Hematopoietic multipotent progenitor cell treated with erythropoietin and hydrocortisone succinate and interleukin-3 and kit ligand, for 8 days (in vitro differentiated cells): ENCODE measurements at places on chromosomes 11 and 22.
A peak's percentile ranks its signal among the peaks of the same experiment; 100 is the strongest.

GRCh38 chr11:44823006-44823405, 96.2 kb downstream of the TSPAN18 start:
- peak; percentile 29 for DNase-seq

DNA sequence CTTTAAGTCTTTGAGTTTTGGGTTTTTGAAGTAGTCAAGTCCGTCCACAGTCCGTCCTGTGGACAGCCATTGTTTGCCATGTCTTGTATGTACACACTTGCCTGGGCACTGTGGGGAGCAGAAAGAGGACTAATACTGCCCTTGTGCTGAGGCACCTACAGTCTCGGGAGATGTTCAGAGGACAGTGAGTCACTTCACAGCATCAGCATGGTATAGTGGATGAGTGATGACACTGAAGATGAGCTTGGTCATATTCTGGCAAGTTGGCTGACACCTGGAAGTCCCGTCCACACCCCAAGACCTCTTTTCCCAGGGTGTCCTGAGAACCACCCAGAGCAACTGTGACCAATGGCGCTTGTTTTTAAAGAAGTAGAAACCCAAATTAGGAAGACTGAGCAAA, 29.2 kb downstream of the NF2 start:
- no peak for DNase-seq

DNA sequence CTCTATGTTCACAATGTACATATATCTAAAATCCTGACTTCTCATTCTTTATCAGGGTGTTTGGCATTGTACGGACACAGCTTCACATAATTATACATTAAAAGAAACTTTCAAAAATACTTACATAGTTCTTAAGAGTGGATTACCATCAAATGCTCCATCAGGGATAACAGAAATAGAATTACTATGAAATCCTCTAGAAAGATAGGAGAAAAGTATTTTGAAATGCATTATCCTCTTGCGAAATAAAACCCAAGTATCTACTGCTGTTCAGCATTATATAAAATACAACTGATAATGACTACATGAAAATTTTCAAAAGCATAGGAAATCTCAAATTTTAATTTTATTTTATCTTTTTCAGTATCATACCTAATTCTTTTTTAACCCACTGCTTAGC, 17.8 kb upstream of the CCDC34 start:
- no peak for DNase-seq

DNA sequence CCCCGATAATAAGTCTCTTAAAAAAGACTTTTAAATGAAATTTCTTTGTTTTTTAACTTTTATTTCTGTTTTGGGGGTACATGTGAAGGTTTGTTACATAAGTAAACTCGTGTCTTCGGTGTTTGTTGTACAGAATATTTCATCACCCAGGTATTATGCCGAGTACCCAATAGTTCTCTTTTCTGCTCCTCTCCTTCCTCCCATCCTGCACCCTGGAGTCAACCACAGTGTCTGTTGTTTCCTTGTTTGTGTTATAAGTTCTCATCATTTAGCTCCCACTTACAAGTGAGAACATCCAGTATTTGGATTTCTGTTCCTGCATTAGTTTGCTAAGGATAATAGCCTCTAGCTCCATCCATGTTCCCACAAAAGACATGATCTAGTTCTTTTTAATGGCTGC, 1.6 kb upstream of the GSTP1 start:
- DNase-seq: no peak

DNA sequence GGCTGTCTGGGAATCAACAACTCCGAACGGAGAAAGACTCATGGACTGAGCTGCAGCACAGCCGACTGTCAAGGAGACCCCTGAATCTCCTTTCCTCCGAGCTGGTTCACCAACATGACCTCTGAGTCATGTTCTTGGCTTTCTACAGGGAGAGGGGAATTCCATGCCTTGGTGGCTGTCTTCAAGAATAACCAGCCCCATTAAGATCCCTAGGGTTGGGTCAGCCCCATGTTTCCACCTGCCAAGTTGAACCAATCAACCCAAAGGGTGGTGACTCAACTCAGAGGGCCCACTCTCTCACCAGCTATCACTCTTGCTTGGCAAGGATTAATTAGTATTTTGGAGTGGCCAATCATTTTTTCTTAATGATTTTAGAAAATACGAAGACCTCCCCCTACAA, 28.3 kb upstream of the IGSF22 start:
- no peak for DNase-seq

DNA sequence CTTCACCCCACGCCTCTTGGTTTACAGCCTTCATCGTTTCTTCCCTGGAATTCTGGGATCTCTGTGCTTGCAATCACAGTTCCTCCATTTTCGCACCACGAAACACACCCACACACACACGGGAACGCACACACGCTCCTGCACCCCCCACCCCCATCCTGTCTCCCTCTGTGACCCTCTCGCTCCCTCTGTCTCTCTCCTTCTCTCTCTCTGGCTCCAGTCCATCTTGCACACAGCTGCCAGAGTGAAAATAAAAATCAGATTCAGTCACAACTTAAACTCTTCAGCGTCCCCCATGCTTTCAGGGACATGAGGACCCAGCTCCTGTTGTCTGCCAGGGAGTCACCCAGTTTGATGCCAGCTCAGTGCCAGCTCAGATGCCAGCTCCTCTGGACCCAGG, 3.0 kb downstream of the GAL start:
- no peak for DNase-seq

- no peak for DNase-seq
These were observed 882 bp downstream of the CYB5R2 start for GRCh38 chr11:7672276-7672959.

DNA sequence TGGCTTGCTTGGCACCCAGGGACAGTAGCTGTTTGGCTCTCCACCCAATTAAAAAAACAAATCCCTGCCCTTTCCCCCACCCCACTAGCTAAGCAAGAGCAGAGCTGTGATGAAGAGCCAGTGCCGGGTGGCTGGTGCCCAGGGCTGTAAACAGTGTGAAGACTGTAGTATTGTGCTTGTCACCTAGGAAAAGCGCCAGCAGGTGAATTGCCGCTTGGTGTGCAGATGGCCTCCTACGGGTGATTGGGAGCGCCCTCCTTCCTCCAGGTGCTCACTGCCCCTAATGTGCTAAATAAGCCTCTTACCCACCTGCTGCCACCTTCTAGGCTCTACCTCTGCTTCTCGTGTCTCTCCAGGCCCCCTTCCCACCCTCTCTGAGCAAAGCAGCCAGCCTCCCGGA, 18.4 kb upstream of the RAPSN start:
- DNase-seq: no peak

DNA sequence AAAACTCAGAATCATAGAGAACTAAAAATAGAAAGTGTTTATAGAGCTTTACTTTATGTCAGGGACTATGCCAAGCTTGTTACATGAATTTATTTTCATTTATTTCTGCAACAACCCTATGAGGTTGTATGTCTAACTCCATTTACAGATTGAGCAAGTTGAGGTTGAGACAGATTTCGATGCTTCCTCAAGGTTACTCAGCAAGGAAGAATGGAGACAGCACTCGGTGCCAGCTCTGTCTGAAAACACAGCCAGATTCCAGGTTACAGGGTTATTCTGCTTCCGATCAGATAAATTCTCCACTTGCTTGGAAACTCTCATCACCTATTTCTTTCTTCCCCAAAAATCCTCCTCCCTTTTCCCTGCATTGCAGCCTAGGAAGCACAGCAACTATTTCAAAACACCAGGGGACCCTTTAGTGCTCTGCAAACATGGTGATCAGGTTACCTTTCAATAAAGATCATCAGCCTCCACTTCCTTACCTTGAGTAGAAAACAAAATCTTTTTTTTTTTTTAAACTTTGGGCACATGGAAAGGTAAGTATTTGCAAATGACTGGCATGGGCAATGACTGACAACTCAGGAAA, 7.0 kb downstream of the MMP3 start:
- no peak for DNase-seq

DNA sequence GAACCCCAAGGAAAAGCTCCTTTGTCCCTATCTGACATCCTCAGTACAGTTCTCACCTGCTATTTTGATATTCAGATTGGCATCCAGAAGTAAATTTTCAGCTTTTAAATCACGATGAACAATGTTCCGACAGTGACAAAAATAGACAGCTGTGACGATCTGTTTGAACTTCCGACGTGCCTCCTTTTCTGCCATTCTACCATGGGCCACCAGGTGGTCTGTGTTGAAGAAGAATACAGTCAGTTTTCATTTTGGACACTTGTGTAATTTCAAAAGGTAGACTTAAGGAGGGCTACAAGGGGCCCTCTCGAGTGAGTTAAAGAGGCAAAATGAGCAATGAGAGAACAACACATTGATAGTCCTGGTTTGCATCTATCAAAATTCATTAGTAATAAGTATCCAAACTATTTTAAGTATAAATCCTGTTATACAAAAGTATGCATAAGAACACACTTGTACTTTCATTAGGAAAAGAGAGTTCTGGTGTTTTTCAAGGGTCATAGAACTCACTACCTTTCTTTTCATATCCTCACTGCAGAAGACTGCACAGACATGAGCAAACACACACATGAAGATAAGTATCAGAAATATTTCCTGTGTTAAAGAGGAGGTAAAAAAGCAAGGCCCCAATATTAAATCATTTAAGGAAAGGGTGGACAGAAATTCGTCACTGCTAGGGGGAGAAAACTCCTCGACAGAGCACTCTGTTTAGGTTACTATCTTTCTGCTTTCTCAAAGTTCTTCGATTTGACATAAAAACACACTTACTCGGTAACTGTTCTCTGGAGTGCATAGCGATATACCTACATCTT, 89.9 kb upstream of the APOA1 start:
- DNase-seq: peak; percentile 55

GRCh38 chr22:44608597-44609399, 93.2 kb upstream of the PRR5 start:
- no peak for DNase-seq

DNA sequence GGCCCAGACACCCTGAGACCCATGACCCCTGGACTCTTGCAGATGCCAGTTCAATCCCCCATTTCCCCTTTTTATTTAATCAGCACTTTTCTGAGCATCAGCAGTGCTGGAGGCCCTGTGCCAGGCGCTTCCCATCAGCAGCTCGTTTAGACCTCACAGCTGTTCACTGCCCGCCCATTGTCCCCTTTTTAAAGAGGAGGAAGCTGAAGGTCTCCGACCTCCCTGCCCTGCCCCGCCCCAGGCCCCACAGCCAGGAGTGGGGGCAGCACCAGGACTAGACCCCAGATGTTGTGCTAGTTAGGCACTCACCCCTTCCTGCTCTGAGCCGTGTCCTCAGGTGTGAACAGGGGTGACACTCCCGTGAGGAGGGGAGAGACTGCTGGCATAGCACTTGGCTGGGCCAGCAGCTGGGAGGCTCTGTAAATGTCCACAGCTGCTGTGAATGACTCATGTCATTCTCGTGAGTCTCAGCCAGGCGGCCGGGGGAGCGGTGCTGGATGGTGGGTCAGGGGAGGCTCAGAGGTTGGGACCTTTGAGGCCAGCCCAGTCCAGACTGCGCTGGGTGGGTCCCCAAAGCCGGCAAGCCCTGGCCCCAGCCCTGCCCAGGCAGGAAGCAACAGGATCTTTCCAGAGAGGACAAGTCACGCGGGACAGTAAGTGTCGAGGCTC, 19.9 kb downstream of the EMID1 start:
- no peak for DNase-seq

- DNase-seq: no peak
These were observed 58.7 kb upstream of the PRODH start for GRCh38 chr22:18994701-18995326.

GRCh38 chr11:103548838-103549237, 439.6 kb downstream of the DYNC2H1 start:
- DNase-seq: no peak

GRCh38 chr11:82826526-82826925, 73.7 kb downstream of the PRCP start:
- DNase-seq: no peak

- no peak for DNase-seq
These were observed 46.4 kb downstream of the CD82 start for GRCh38 chr11:44611687-44612434.

DNA sequence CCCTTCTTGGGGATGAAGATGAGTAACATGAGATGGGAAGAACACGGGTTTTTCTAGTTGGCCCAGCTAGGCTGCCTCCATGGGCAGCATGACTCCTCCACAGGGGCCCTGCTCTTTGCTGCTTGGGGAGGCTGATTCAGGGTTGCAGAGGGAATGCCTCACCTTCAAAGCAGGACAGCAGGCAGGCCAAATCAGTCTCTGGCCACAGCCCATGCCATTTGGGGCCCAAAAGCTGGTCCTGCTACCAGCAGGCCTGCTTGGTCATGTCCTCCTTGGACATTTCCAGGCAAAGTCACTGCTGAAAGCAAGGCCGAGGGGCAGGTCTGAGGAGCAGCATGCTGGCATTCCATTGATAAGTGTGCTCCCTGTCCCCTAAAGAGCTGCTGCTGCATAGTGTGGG, 13.8 kb upstream of the MAPK8IP1 start:
- DNase-seq: no peak

DNA sequence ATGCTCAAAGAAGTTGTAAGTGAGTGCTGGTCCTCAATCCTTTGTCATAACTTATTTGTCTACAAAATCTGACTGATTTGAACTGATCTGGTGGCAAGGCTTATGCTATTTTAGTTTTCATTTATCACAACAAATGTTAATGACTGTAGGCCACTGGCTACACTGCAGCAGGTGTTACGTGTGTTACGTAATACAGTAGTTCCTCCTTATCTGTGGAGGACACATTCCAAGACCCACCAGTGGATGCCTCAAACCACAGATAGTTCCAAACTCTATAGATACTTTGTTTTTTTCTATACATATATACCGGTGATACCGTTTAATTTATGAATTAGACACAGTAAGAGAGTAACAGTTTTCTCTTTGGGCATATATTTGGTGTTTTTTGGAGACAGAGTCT, 7.0 kb downstream of the MADD start:
- peak; percentile 65 for DNase-seq

DNA sequence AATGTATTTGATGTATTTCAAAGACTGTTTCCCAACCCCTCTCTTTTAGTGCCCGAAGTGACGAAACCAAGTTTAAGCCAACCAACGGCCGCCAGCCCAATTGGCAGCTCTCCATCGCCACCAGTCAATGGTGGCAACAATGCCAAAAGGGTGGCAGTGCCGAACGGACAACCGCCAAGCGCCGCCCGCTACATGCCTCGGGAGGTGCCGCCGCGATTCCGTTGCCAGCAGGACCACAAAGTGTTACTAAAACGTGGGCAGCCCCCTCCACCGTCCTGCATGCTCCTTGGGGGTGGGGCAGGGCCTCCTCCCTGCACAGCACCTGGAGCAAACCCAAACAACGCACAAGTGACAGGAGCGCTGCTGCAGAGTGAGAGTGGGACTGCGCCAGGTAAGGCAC, 84.1 kb downstream of the TNRC6B start:
- no peak for DNase-seq

DNA sequence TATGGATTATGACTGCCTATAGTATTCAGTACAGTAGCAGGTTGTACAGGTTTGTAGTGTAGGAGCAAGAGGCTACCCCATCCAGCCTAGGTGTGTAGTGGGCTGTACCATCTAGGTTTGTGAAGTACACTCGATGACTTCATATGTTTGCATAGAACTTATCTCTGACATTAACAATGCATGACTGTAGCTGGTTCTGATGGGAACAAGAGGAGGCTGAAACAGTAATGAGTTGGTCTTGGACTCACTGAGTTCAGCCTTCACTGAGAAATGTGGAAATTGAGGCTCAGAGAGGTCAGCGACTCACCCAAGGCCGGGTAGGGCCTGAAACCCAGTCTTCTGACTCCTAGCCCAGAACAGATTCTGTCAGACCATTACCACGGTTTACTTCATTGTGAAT, 13.0 kb downstream of the MYO7A start:
- no peak for DNase-seq
